ENCODE measurements at places on chromosomes 13 and 19.

GRCh38 chr19:4487572-4487971 lies 15.5 kb downstream of the HDGFL2 start:
- no peak for DNase-seq

DNA sequence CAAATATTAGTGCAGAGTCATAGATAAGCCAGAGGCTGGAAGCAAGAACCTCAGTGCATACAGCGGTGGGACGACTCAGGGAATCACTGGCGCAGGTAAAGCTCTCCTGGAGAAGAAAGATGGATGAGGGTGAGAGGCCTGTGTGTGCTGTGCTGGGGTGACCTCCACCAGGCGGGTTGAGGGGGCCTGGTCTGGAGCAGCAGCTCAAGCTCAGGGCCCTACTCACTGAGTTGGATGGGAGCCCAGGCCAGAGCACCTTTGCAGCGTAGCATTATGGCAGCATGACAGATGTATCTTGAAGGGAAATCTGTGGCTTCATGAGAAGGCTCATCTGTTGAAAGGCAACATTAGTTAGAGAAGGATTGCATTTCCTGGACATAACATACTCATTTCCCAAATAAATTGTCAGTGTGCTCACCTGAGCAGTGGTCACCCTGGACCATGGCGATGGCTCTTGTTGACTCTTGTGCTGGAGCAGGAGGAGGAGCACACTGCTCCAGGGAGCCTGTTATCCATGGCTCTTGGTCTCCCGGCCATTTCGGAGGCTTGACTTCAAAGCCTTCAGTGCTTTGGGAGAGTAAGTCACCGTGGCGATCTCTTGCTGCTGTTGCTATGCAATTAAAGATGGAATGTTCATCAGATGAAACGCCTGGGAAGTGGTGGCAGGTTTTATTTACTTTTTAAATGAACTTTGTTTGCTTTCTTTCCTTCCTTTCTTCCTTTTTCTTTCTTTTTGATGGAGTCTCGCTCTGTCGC lies 25.0 kb downstream of the HNRNPM start:
- DNase-seq = no peak

DNA sequence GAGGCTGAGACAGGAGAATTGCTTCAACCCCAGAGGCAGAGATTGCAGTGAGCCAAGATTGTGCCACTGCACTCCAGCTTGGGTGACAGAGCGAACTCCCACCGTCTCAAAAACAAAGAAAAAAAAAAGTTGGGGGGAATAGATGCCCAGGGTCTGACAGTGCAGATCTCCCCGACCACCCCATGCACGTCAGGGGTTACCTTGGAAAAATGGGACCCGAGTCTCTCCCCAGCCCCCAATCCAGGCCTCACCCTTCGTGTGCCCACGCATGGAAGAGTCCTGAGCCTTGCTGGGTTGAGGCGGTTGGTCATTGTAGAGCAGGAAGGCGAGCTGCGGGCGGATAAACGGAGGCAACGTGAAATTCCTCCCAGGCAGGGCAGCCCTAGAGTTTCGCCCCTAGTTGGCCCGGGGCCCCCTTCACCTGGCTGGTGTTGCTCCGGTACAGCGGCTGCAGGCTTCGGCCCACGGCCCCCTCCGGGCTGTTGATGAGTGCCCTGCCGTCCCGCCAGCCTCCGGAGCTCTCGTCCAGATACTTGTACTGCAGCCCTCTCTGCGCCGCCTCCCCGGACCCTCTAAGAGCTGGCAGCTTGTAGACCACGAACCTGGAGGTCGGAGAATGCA lies 588 bp downstream of the DNASE2 start:
- no peak for DNase-seq

DNA sequence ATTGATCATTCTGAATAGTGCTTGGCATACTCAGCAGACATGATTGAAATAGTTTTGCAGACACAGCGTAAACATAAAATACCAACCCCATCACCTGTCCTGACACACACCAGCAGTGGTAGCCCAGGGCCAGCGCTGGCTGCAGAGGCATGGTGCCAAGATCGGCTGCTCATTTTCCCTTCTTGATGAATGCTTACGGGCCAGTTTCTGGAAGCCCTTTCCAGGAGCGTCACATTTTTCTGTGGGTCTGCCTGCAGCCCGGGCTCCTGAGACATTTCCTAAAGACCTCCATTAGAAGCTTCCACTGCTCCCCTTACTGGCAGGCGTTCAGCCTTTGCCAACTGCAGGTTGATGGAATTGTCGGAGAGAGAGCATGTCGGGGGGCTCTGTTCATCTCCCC lies 48.6 kb downstream of the CHST8 start:
- no peak for DNase-seq

GRCh38 chr13:105089858-105090643 lies 1445.4 kb downstream of the EFNB2 start:
- DNase-seq = no peak

DNA sequence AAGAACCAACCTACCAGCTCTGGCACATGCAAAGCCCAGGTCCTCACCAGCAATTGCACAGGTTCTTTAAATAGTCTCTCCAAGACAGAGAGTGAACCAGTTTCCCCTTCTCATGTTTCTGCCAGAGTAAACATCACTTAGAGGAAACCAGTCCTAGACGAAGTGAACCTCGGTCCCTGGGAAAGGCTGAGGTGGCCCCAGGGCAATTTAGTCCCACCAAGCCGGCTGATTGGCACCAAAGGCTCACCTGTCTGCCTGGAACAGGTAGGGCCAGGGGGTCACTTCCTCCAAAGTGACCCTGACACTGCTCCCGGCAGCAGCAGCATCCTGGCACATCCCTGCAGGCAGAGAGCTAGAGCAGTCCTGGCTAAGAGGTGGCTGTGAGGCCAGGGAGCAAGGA lies 122.9 kb upstream of the ZNF507 start:
- DNase-seq = no peak
